Activated gamma-delta T cell treated with Interleukin-2 at 50 U/mL for 16 hours (primary cell): ENCODE measurements at places on chromosomes 6 and 20.

- peak; percentile 79 for DNase-seq
Observed at GRCh38 chr6:42783177-42783875, 1.5 kb downstream of the BICRAL start.

GRCh38 chr6:85081102-85081501 is 316.7 kb upstream of the TBX18 start:
- DNase-seq, result no peak

DNA sequence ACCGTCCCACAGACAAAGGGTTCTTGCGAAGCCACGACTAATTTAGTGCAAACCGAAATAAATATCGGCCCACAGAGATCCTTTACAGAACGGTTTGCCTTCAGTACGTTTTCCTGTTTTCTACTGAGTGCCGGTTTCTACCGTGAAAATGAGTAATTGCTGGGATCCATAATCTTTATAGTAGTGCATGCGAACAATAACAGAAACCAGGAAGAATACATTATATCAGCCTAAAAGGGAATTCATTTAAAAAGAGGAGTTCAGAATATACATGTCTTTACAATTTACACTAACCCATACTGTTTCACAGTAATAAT is 292 bp upstream of the MTCL3 start:
- DNase-seq, result no peak

GRCh38 chr6:14972379-14973067 is 273.3 kb upstream of the JARID2 start:
- DNase-seq, result no peak

DNA sequence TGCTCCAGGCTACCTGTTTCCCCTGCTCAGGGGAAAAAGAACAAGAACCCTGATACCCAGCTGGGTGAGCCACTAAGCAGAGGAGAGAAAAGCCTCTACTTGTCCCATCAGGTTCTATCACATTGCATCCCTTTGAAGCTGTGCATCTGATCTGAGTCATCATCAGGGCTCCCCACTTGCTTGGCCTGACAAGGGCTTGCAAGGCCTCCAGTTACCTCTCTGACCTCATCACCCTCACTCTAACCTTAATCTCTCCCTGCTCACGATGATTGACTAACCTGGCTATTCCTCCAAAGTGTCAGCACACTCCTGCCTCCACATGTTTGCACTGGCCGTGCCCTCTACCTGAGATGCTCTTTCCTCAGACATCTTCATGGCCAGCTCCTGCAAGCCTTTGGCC is 309.5 kb upstream of the CHD6 start:
- no peak for DNase-seq

DNA sequence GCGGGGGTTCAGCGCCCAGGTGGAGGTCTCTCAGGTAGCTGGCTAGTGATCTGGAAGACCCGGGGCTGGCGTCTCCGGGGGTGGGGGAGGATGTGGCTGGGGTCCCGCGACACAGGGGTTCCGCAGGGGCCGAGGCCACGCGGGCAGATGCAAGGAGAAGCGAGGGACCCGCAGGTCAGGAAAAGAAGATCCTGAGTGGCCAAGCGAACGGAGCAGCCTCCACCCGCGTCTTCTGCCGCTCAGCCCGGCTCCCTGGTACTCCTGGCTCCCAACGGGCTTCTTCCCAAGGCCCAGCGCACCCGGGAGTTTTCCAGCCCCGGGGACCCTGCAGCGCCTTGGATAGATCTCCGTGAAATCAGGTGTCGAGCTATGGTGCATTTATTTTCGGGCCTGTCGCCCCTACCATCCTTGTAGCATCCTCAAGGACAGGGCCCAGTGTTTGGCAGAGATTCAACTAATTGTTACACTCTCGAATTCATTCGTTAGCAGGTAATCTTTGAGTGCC is 682 bp upstream of the CHD6 start:
- no peak for DNase-seq

DNA sequence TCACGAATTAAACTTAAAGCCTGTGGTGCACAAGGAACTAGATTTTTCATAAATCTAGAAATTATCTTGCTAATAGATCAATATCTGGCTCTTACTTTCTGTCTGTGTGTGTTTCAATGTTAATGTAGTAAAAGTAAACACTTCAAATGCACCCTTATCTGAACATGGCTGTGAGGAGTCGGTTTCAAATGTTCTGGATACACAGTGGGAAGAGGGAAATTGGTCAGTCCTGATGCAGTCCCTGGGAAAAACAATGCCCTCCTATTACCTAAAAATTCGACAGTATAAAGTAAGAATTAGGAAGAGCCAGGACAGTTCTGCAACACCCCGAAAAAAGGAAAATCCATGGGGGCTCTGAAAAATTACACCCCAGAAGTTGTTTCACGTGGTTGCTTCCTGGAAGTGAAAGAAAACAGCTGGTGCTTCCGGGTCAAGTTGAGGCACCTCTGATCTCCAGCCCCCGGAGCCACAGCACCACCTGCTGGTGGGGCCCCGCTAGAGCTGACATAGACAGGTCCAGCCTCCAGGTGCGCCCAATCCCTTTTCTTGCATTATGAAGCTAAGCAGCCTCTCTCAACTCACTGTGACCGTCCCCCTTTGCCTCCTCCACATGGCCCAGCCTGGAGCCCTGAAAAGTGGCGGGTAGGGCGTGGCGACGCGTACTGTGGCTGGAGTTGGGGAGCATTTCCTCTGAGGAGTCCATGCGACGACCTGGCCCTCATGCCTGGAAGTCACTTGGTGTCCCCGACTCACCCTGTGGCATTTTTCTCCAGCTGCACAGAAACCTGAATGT is 8.3 kb downstream of the SEMG2 start:
- DNase-seq, result peak; percentile 8

- no peak for DNase-seq
Observed at GRCh38 chr20:33305589-33306057, 22.6 kb downstream of the BPIFB1 start.

- DNase-seq, result no peak
Observed at GRCh38 chr20:6295867-6296256, 173.0 kb upstream of the FERMT1 start.

GRCh38 chr6:27605401-27606342 is 132.8 kb upstream of the ZNF184 start:
- no peak for DNase-seq

DNA sequence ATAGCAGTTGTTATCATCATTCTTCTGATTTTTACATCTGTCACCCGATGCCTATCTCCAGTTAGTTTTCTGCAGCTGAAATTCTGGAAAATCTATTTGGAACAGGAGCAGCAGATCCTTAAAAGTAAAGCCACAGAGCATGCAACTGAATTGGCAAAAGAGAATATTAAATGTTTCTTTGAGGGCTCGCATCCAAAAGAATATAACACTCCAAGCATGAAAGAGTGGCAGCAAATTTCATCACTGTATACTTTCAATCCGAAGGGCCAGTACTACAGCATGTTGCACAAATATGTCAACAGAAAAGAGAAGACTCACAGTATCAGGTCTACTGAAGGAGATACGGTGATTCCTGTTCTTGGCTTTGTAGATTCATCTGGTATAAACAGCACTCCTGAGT is 2.1 kb downstream of the CALHM6 start:
- no peak for DNase-seq

- no peak for DNase-seq
Observed at GRCh38 chr6:90435207-90435899, 138.7 kb upstream of the BACH2 start.

DNA sequence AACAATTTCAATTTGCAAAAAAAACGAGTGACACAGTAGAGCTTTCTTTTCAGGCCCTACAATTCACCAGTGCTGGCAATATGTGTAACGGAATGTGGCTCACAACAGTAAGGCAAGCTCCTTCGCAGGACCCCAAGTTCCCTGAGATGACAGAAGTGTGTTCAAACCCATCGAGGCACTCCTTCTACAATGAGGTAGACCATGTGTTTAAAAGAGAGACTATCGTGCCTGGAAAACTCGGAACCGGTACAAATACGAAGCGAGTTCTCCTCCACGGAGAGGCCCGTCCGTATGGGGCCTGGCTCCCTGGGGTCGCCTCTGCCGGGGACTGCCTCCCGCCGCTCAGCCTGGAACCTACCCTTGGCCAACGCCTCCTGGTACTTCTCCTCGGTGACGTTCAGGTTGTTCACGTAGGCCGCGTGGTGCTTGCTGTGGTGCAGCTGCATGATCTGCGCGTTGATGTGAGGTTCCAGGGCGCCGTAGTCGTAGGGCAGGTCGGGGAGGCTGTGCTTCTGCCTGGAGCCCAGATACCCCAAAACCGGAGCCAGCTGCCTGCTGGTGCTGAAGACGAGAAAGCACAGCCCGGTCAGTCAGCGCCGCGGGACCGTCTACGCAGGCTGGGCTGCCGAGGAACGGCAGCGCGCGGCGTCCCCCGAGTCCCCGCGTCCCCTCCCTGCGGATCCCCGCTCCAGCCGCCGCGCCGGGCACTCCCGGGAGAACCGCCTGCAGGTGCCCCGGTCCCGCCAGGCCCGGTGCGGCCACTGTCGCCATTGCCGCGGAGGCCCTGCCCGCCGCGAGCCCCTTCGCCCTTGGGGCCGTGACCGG is 526 bp downstream of the SOD2 start:
- DNase-seq, result peak; percentile 45

GRCh38 chr20:5036828-5037227 is 35.5 kb upstream of the SLC23A2 start:
- DNase-seq, result no peak

DNA sequence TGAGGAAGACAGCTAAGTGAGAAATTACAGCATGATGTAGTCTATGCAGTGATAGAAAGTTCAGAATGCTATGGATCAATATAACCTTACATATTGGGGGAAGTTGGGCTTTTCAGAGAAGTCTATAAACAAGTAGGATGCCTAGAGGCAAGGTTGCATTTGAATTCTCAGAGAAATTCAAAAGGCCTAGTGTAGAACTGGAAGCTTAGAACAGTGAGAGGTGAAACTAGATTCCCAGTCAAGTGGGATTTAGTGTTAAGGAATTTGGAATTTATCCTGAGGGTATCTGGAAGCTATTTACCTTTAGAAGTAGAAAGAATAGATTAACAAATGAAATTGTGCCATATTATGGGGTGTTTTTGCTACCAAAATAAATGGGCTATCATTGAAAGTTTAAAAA is 4.3 kb downstream of the CENPW start:
- DNase-seq, result no peak

GRCh38 chr6:20916086-20916485 is 381.8 kb downstream of the CDKAL1 start:
- no peak for DNase-seq

DNA sequence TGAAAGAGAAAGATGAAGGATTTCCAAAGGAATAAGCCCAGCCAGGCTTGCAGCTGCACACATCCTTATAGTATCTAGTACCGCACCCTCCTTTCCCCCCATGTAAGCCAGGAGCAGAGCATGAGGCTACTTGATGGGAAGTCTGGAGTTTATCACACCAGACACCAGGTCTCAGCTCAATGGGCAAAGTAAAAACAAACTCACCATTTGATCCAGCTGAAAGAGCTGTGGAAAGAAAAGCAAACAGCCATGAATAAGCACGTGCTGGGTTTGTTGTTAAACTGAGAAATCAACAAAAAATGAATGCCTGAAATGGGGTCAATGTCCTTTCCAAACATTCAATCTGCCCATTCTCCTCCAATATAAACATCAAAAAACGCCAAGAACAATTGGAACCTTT is 50.6 kb upstream of the MAP7 start:
- no peak for DNase-seq

- no peak for DNase-seq
Observed at GRCh38 chr6:163294734-163295133, 119.8 kb upstream of the QKI start.

DNA sequence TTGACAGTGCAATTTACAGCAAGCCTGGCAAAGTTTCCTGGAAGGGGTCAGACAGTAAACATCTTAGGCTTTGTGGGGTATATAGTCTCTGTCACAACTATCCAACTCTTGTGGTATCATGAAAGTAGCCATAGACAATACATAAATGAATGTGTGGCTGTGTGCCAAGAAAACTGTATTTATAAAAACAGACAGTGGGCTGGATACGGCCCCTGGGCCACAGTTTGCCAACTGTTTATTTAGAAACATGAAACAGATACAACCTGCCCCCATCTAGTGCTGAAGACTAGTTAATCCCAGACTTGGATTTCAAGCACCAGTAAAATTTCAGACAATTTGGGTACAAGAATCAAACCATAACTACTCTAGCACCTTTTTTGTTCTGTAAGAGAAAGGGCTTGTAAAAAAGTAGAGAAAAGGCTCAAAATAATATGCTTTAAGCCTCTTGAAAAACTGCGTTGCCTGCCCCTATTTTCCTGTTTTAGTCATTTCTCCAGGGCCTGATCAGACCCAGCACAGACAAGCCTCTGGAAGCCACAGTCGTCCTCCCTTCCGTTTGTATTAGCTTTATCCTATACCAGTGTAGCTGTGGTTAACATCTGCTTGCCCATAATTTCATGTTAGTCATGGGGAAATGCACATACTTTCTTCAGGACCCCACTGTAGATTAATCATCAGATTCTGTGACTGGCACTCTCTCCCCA is 30.8 kb downstream of the JAG1 start:
- no peak for DNase-seq

GRCh38 chr20:49794336-49795134 is 18.1 kb upstream of the SLC9A8 start:
- DNase-seq, result no peak

DNA sequence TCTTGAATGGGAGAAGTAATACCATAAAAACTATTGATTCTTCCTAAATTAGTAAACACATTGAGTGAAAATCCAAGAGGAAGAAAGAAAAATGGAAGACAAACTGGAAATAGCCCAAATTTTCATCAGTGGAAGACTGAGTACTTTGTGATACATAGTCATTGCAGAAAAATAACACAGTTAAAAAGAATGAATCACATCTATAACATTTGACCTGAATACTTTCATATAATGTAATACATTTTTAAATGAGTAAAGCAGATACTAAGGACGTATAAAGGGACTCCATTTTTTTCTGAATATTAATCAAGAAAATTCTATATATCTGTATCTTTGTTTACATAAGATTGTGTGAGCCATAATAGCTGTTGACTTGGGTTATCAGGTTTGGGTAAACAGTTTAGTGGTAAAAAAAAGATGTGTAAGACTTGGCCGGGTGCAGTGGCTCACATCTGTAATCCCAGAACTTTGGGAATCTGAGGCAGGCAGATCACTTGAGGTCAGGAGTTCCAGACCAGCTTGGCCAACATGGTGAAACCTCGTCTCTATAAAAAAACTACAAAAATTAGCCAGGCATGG is 4.3 kb upstream of the SLC17A2 start:
- no peak for DNase-seq

DNA sequence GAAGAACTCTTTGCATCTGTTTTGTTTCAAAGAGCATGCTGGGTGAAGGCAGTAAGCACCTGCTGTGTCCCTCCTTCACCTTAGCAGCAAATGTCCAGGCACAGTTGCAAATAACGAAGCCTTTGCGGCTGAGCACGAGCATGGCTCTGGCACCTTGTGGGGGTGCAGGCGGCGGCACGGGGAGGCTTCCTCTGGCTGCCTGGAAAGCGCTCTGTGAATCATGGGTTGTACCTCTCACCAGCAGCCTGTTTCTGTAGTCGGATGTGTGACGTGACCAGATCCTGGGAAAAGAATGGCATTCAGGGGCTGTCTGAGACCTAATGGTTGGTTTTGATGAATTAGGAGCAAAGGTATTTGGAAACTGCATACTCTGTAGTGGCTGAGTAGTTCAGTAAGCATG is 144.8 kb downstream of the DTNBP1 start:
- no peak for DNase-seq

- peak; percentile 31 for DNase-seq
Observed at GRCh38 chr6:161226009-161226964, 47.6 kb downstream of the AGPAT4 start.

- DNase-seq, result no peak
Observed at GRCh38 chr20:7850775-7851490, 89.3 kb downstream of the HAO1 start.

GRCh38 chr6:157541618-157542413 is 160.8 kb downstream of the ZDHHC14 start:
- DNase-seq, result no peak

- no peak for DNase-seq
Observed at GRCh38 chr6:45423824-45424450, 46.2 kb upstream of the SUPT3H start.
